ENCODE measurements at places on chromosomes 11 and 22.

DNA sequence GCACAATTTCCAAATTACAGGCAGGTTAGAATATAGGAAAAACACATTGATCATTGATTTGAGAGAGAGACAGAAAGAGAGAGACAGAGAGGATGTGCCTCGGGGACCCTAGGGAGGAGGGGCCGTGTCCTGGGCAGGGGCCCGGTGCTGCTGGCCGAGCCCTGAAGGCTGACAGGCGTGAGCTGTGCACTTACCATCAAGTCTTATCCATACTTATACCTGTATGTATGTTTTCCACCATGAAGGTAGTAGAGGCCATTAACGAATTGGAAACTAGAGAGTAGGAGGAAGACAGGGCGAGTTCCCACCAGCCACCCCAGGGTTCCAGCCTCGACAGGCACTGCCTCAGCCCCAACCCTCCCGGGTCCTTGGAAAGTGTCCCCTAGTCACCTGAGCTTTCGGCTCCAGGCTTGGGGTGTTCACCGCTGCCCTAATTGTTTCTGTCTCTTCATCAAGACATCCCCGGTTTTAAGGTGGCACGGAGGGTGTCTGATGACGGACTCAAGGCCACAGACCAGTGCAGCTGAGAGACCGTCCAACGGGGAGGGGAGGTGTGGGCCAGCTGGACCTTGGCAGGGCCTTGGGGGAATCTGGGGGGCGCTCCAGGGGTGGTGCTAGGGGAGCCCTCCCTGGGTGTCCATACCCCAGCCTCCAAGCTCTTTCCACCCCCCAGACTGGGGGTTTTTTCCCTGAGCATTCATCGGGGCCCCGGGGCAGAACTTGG lies 431.3 kb downstream of the TBC1D22A start:
- DNase-seq, result no peak

GRCh38 chr22:48263791-48264351 lies 1501.4 kb downstream of the TBC1D22A start:
- no peak for DNase-seq

DNA sequence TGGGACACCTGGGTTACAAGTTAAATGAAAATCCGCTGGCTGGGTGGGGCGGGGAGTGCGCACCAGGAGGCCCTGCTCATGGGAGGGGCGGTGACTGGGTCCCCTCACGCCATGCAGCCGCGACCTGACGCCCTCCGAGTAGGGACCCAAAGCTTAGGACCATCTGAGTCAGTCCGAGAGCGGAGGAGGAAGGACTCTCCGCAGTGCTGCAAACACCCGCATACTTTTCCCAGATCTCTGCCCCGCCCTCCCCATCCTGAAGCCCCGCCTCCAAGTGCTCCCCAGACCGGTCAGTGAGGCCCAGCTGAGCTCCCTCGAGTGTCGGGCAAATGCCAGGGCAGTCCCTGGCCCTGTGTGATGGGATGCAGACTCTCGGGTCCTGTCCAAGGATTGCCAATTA lies 6.6 kb upstream of the FLI1 start:
- no peak for DNase-seq

GRCh38 chr22:36027579-36027934 lies 1.1 kb downstream of the RBFOX2 start:
- DNase-seq, result no peak

DNA sequence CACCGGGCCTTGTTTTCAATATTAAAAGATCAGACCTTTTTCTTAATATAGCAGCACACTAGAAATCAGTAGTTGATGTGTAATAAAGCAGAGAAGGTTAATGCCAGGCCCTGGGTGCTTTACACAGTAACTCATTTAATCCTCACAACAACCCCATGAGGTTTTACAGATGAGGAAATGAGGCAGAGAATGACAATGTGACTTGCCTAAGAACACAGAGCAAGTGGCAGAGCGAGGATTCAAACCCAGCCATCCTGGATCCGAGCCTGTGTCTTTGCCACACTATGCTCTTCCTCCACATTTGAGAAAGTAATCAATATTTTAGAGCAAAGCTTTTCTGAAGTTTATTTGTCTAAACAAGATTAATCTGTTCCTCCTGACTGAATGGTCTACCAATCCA lies 7.2 kb downstream of the JAML start:
- DNase-seq, result no peak

DNA sequence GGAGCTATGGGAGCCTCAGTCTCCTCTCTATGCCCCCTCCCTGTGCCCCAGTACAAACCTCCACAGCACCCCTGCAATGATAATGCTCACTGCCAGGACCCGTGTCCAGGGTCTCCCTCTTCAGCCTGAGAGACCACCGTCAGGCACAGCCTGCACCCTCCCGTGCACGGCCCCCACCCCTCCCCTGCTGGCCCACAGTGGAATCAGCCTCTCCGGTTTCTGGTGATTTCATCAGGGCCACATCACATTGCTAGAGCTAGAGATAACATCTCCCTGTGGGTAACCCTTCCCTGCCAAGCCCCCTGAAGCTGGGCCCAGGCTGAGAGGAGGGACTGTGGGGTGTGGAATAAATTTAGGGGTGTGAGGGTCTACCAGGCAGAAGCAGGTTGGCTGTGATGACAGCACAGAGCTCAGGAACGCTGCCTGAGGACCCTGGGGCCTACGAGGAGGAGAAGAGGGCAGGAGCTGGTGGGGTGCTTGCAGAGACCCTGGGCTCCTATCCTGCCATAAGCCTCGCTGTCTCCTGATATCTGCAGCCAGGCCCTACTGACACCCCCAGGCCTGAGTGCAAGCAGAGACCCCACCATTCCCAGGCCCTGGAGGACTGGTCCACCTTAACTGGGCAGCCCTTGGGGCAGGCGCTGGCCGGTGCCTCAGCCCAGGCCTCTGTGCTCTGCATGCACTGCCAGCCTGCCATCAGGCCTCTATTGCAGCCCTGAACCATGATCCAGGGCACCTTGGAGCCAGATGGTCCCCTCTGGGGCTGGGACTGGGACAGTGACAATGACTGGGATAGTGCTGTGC lies at the start of gene KLHDC7B:
TSS of gene KLHDC7B (plus strand) at position 378 of the 804 bp plus-strand sequence. CDS start at position 723, 345 bp downstream.
- DNase-seq, result no peak

DNA sequence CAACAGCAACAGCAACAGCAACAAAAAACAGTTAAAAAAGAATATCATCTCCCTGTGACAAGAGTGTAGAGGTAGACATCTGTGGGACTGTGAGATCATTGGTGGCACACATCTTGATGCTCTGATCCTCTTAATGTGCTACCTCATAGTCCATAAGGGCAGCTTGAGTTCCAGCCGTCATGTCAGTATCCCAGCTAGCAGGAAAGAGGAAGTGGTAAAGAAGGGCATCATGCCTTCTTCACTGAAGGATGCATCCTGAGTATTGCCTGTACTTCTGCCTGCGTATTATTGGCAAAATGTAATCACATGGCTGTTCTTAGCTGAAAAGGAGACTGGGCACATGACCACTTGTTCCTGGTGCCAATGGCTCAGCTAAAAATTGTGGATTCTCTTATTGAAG lies 314.3 kb downstream of the TBC1D22A start:
- no peak for DNase-seq

DNA sequence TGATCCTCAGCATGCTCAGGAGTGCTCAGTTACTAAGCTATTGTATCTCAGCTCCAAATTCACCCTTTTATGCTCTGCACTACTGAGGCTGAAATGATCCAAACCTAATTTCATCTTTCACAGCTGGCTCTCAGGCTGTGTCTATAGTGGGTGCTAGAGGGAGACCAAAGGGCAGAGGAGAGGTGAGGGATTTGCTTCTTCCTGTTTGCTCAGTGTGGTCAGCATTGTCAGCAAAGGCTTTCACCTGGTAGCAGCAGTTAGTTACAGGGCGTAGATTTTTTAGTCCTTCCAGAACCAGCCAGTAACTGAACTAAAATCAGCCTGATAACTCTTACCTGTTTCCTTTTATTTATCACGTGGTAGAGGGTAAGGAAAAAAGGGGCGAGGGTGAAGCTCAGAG lies 33.2 kb downstream of the XRCC6 start:
- no peak for DNase-seq

GRCh38 chr11:18066626-18067025 lies 20.6 kb upstream of the TPH1 start:
- no peak for DNase-seq

DNA sequence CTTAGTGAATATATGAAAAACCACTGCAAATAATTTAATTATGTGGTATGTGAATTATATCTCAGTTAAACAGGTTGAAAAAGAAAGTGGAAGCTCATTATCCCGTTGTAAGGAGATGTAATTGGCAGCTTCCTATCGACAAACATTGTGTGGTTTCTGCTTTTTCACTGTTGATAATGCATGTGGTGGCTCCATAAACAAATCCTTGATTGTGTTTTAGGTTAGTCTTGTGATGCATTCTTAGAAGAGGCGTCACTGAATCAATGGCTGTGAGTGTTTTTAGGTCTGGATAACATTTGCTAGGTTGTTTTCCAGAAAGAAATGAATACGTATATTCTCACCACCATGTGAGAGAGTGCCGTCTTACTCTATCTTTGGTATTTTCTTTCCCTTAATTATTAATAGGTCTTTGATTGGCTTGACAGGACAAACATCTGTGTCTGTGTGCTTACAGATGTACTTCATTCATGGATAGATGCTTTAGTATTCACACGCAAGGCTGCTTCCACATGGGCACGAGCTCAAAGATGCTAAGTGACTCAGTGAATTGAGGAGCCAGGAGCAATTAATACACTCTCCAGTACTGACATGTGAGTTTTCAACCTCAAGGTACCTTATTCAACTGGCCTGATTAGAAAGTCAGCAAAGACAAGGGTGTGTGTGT lies 166.7 kb downstream of the TBC1D22A start:
- DNase-seq, result no peak

GRCh38 chr11:120108154-120108784 lies 29.6 kb downstream of the TRIM29 start:
- no peak for DNase-seq

- no peak for DNase-seq
Measured at GRCh38 chr11:47616726-47617416, 22.7 kb upstream of the C1QTNF4 start.

GRCh38 chr11:81596704-81597103 lies 1137.0 kb downstream of the FAM181B start:
- no peak for DNase-seq

DNA sequence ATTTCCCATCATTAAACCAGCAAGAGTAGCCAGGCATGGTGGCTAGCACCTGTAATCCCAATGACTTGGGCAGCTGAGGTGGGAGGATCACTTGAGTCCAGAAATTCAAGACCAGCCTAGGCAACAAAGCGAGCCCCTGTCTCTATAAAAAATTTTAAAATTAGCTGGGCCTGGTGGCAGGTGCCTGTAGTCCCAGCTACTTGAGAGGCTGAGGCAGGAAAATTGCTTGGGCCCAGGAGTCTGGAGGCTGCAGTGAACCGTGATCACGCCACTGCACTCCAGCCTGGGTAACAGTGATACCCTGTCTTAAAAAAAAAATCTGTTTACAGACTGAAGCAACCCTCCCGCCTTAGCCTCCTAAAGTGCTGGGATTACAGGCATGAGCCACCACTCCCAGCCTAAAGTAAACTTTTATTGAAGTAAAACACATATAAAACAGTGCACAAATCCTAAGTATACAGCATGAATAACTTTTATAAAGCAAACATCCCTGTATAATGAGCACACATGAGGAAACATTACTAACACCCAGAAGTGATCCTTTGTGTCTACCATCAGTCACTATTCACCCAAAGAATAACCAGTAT lies 12.6 kb downstream of the UCP3 start:
- DNase-seq, result no peak

DNA sequence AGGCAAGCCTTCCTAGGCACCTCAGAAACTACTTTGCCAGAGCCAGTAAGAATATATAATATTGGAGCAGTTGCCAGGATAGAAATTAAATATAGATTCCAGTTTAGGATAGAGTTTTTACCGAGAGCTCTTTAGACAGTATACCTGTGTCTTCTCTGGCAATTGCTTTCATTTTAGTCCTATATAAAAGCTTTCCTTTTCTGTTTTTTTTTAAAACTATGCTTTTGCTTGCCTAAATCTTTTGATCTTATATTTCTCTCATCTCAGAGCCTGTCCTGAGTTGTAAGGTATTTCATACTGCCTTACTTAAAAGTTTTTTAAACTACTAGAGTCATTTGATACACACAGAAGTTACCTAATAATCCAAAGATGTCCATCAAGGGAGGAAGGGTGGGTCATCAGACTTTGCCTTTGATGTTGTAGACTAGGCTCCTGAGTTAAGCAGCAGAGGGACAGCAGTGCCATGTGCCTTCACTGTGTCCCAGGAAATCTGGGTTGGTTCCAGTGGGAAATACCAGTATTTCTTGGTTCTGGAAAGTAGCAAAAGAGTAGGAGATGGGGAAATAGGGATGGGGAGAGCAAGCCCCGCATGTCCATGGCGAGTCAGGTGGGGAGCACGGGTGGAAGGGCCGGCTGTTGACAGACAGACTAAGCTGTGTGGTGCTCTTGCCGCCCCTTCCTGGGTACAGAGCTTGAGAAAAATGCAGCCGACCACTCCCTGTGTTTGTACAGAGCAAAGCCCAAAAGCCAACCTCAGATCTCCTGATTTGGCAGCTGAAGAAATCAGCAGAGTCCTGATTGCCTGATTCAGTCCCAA lies 11.2 kb downstream of the MCAM start:
- DNase-seq, result no peak

- DNase-seq, result no peak
Measured at GRCh38 chr11:111185266-111185665, 60.3 kb upstream of the POU2AF2 start.

DNA sequence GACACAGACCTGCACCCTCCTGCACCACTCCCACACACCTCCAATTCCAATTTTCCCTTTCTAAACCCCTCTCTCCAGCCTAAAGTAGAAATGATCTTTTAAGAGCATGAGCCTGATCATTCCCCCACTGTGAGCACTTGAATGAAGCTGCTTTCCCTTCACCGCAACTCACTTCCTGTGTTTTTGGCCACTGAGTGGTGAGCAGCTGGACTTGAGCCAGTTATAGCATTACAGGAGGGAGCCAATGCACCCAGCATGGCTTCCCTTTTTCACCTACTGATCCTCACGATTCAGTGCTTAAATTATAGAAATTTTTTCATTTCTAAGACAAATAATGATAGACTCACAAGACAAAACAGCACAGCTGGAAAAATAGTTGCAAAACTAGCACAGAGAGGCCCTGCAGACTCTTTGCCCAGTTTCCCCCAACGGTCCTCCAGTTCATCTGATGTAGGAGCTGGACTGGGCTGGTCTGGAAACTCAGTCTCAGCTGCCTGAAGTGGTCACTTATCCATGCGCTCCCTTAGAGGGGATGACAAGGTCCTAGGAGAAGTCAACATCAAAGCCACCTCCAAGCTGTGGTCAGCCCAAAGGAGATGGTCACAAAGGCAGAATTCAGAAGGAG lies 9.7 kb upstream of the APOL4 start:
- DNase-seq, result no peak

- DNase-seq, result no peak
Measured at GRCh38 chr22:46156031-46156430, 5.7 kb downstream of the PPARA start.
